ENCODE measurements at places on chromosomes 5 and 9.

- no peak for DNase-seq
Measured at GRCh38 chr9:109011231-109011671, 2.0 kb downstream of the CTNNAL1 start.

DNA sequence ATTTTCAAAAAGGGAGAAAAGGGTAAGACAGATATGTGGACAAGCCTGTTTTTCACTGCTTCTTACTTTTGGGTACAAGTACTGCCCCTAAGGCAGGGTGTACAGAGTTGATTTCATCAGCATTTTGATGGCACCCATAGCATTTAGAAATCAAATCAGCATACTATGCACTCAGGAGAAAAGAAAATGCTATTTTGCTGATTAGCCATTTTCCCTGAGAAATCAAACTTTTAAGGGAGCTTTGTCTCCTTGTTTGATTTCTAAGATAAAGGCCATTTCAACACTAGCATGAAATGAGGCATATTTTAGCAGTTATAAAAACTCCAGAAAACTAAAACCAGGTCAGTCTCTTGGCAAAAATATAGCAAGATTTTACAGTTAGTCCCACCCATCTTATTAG is 2269.4 kb upstream of the WWC1 start:
- no peak for DNase-seq

DNA sequence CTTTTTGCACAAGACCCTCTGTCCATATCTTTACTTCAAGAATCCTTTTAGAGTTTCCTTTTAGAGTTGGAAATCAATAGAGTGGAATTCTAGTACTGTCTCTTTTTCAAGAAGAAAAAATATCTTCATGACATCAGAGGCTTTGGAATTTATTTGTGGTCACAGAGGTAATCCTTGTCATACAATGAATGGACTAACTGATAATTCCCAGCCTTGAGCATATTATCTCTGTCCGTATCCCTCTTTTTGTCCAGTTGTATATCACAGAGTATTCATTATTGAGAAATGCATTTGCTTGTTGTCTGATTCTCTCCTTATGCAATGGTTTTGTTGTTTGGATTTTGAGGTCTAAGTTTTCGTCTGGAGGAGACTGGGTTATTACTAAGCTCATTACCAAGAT is 82.0 kb upstream of the HAPLN1 start:
- DNase-seq = no peak

- DNase-seq = no peak
Measured at GRCh38 chr5:134071614-134072207, 42.8 kb upstream of the TCF7 start.

- DNase-seq = no peak
Measured at GRCh38 chr5:146620031-146620668, 104.2 kb upstream of the GPR151 start.

GRCh38 chr9:78437296-78437695 is 140.4 kb downstream of the PSAT1 start:
- DNase-seq = no peak

DNA sequence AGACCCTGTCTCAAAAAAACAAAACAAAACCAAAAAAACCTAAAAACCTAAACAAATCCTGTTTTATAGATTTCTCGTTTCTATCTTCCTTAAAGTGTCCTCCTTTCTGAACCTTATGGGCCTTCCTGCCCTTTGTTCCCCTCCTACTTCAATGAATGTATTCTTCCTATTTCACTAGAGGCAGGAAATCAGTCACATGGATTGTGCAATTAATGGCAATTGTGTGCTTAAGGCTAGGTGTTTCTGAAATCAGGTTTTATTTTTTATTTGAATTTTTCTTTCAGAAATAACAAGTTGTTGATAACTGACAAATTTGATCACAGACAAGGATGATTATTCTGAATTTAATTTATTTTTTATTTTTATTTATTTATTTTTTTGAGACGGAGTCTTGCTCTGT is 220.6 kb upstream of the SEMA6A start:
- no peak for DNase-seq

GRCh38 chr9:107090218-107090617 is 192.9 kb upstream of the RAD23B start:
- DNase-seq = no peak

- no peak for DNase-seq
Measured at GRCh38 chr5:169827769-169828168, 152.5 kb downstream of the INSYN2B start.

DNA sequence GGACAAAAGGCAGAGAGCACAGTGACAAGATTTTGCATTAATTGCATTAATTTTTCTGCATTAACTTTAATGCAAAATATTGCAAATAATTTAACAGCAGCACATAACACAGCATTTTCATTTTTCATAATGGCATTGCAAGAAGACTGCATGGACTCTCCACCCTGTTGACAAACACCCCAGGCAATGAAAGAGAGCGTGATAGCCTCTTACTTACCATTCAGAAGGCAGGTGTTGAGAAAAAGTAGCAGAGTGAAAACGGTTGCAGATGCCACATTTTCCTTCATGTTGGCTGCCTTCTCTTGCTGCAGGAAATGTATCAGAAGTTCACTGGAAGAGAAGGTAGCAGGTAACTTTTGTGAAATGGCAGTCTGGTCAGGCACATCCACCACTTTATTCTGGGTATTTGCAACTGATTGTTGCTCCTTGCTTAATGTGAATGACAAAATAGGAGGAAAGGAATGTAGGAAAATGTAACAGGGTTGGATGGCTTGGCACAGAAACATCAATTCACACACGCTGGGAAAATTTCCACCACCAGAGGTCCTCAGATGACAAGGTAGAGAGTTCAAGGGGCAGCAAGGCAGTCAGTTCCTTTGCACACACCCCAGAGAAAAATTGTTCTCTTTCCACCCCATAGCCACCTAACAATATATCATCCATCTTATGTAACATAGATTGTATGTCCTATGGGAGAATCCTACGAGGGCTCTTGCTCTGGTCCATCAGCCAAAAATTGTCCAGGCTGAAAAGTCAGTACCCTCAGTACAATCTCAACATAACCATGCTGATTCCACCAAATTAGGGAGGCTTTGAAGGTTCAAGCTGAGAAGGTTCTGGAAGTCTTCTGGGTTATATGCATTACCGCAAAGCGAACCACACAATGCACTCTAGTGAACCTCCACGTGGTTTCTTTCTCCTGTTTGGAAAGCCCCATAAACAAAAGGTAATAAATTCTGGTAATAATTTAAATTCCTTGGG is 41.9 kb upstream of the AGXT2 start:
- peak; percentile 48 for DNase-seq

Measured in CD4-positive, alpha-beta T cell treated with Interleukin-15 for 4 hours (primary cell).